ENCODE measurements at places on chromosomes 3 and 15. TPM values are rescaled to one million over a fixed set of nuclear protein-coding genes. Genes with fewer than 3 reads are reported as not detected.

JAGN1 gene
- total RNA-seq: 35.5 TPM

NUSAP1 gene
- 174 TPM for total RNA-seq

GRCh38 chr3:1093217-1093616, 393 bp downstream of the CNTN6 start:
- H3K4me1 ChIP-seq: no peaks in the 10 kb centered on the region
- H3K4me3 ChIP-seq: no peak overlapping the region
- no peak overlapping the region for H3K27ac ChIP-seq
- no peak for DNase-seq
- no peaks in the 10 kb centered on the region for H3K27me3 ChIP-seq
- H3K36me3 ChIP-seq: no peaks in the 10 kb centered on the region

DNA sequence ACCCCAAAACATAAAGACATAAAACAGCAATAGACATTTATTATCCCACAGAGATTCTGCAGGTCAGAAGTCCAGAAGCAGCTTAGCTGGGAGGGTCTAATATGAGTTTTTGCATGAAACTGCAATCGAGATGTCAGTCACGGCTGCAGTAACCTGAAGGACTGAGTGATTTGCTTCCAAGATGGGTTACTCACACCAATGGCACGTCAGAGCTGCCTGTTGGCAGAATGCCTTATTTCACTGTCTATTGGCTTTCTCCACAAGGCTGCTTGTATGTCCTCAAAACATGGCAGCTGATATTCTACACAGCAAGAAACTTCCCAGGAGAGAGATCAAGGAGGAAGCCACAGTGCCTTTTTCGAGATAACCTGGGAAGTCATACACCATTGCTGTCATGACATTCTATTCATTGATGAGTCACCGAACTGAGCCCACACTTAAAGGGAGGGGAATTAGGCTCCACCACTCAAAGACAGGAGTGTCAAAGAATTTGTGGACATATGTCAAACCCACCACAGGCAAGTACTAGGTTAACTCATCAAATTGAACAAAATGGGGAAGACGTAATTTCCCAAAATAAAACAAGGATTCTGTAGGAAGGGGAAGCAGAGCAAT, 122.2 kb downstream of the SYNPR start:
- no peak overlapping the region for H3K4me3 ChIP-seq
- no peak overlapping the region for H3K27ac ChIP-seq
- DNase-seq: no peak
- H3K27me3 ChIP-seq: no peaks in the 10 kb centered on the region
- no peaks in the 10 kb centered on the region for H3K36me3 ChIP-seq

- H3K4me3 ChIP-seq: 0 out of 2 replicates have a peak overlapping the region, but pooled peaks have one; percentile 31
- H3K27ac ChIP-seq: peak overlapping the region; percentile 24
- DNase-seq: no peak
- H3K36me3 ChIP-seq: no peaks in the 10 kb centered on the region
- peaks cover 15% of the 10 kb centered on the region for H3K4me1 ChIP-seq
These were observed 2.9 kb upstream of the FYTTD1 start for GRCh38 chr3:197746801-197747237.

- H3K36me3 ChIP-seq: no peaks in the 10 kb centered on the region
- H3K27me3 ChIP-seq: no peaks in the 10 kb centered on the region
- H3K4me3 ChIP-seq: no peak overlapping the region
- H3K27ac ChIP-seq: no peak overlapping the region
- DNase-seq: no peak
- H3K4me1 ChIP-seq: no peaks in the 10 kb centered on the region
These were observed 202.0 kb downstream of the ADAMTSL3 start for GRCh38 chr15:83855956-83856355.

GRCh38 chr15:33913459-33913858, 54.8 kb upstream of the CHRM5 start:
- no peak for DNase-seq
- no peak overlapping the region for H3K27ac ChIP-seq
- peaks cover 9% of the 10 kb centered on the region for H3K4me1 ChIP-seq

GRCh38 chr3:11095932-11096265, 58.4 kb upstream of the HRH1 start:
- no peaks in the 10 kb centered on the region for H3K27me3 ChIP-seq
- H3K27ac ChIP-seq: no peak overlapping the region
- no peaks in the 10 kb centered on the region for H3K4me1 ChIP-seq
- H3K36me3 ChIP-seq: no peaks in the 10 kb centered on the region

DNA sequence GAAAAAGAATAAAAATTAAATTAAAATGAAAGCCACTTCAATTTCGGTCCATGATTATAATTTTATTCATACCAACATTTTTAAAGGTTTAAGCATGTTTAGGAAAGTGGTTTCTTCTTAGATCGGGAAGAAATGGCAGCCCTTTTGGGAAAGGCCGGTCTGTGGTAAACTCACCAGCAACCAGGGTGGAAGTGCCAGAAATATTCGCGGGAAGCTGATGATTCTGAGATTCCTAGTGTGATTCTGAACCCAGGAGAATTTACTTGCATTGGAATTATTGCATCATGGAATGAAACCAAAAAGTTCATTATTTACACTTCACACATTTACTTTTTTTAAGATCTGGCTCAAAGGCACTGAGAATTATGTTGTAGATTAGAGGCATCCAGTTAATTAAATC, 97.2 kb upstream of the CCNL1 start:
- H3K36me3 ChIP-seq: no peaks in the 10 kb centered on the region
- H3K4me3 ChIP-seq: no peak overlapping the region
- H3K4me1 ChIP-seq: no peaks in the 10 kb centered on the region
- DNase-seq: no peak
- no peaks in the 10 kb centered on the region for H3K27me3 ChIP-seq
- H3K27ac ChIP-seq: no peak overlapping the region

PLIN1 gene
- total RNA-seq: 0.08 TPM

DPPA4 gene
- total RNA-seq: 0.40 TPM

TMEM40 gene
- not detected for total RNA-seq

DNA sequence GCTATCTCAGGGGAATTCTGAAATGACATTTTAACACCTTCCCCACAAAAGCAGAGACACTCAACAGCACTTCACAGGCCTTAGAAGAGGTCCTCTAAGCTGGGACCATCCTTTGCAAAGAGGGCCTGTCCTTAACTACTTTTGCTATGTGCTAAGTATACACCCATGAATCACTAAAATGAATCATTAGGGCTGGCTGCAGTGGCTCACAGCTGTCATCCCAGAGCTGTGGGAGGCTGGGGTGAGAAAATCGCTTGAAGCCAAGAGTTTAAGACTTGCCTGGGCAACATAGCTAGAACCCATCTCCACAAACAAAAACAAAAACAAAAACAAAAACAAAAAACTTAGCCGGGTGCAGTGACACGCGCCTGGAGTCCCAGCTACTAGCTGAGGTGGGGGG, 53.9 kb upstream of the MELTF start:
- DNase-seq: no peak
- H3K27me3 ChIP-seq: no peaks in the 10 kb centered on the region
- peaks cover 5% of the 10 kb centered on the region for H3K36me3 ChIP-seq

ABI3BP gene
- total RNA-seq: 0.10 TPM

PARP6 gene
- 38.3 TPM for total RNA-seq

SENP8 gene
- 2.4 TPM for total RNA-seq

DNA sequence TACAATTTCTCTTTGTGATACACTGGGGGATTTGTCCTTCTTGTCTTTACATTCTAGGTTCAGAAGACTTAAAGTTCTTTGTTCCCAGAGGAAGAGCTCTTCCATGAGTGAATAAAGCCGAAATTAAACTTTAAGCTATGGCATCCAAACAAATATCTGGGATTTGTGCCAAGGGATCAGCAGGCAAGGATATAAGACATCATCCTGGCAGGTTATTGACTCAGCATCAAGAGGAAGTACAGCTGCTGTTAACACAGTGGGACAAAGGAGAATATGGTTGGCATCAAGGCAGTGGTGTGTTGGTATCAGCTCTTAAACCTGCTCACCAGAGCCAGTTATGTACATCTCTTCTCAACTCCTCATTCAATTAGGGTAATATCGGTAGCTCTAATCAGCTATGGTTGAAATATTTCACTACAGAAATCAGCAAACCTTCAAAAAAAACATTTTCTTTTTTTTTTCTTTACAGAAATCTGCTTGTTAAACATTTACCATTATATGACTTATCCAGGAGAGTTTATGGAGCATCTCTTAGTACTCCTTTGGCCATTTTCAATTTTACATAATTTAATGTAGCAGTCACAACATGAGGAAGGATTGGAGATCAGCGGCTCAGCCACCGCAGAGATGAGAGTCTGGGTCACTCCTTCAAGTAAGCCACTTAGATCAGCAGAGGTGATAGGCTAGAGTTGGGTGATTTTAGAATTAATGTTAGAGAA, 1198.6 kb upstream of the EPHA6 start:
- no peaks in the 10 kb centered on the region for H3K4me1 ChIP-seq
- H3K36me3 ChIP-seq: no peaks in the 10 kb centered on the region
- H3K27ac ChIP-seq: no peak overlapping the region

DNA sequence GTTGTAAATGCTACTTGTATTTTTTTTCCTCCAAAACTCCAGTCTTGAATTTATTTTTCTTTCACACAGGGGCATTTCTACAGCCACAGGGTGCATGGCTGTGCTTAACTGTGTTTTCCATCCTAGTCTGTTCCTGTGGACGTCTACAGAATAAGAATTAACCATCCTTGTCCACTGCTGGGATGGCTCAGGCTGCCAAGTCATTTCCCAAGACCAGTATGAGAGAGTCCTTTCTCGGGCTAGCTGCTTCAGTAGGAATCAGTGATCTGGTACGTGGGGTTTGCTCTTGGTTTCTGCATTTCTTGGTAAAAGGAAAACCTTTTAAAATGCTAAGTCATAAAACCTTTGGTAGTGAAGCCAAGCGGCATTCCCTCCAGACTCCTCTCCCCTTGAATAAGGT, 29.8 kb downstream of the CHDH start:
- H3K27me3 ChIP-seq: no peaks in the 10 kb centered on the region
- H3K4me1 ChIP-seq: no peaks in the 10 kb centered on the region
- no peak overlapping the region for H3K27ac ChIP-seq
- no peak for DNase-seq
- peaks cover 4% of the 10 kb centered on the region for H3K36me3 ChIP-seq

LEO1 gene
- 23.6 TPM for total RNA-seq

SH2D7 gene
- 0.08 TPM for total RNA-seq

RFC4 gene
- total RNA-seq: 69.2 TPM

PLCB2 gene
- total RNA-seq: 33.8 TPM

ZNF80 gene
- total RNA-seq: not detected

DNA sequence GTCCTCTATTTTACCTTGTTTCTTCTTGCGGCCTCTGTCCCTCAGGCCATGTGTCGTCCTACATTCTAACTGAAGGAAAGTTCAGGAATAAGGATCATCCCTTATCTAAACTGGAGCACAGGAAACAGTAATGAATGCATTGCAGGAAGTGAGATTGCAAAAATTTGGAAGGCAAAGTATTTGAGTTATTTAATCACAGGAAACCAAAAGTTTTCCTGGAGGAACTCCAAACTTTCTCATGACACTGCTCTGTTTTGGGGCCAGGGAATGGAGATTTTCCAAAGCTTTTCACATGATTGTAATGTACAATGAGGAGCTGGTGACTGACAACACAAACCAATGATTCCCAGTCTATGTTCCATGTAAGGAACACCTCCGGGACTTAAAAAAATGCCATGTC, 57.8 kb upstream of the PLSCR4 start:
- no peaks in the 10 kb centered on the region for H3K36me3 ChIP-seq
- H3K4me3 ChIP-seq: no peak overlapping the region
- DNase-seq: no peak

DNA sequence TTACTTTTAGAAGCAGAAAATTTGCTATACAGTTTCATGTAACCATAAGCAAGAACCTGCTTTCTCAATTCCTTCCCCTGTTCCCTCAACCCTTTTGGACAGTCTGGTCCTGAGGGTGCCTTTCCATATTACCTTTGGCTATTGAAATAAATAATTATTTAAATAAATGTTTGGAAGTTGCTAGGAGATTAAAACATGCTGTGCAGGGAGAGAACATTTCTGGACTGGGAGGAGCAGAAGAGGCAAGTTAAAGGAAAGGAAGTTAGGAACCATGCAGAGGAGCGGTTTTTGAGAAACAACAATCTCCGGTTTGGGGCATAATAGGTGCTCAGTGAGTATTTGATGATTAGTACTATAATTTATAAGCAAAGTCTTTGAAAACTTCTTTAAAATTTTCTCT, 41.8 kb downstream of the ZNF609 start:
- no peak overlapping the region for H3K4me3 ChIP-seq
- DNase-seq: no peak
- H3K27ac ChIP-seq: no peak overlapping the region

SLCO3A1 gene
- total RNA-seq: 1.1 TPM

GRCh38 chr15:95429345-95429744, 901.2 kb upstream of the NR2F2 start:
- H3K27me3 ChIP-seq: no peaks in the 10 kb centered on the region
- H3K4me3 ChIP-seq: no peak overlapping the region
- H3K4me1 ChIP-seq: no peaks in the 10 kb centered on the region
- no peak for DNase-seq
- H3K36me3 ChIP-seq: no peaks in the 10 kb centered on the region

- H3K4me1 ChIP-seq: no peaks in the 10 kb centered on the region
- no peak for DNase-seq
- no peak overlapping the region for H3K4me3 ChIP-seq
These were observed 210.8 kb upstream of the NR2E3 start for GRCh38 chr15:71599418-71600151.

SNX22 gene
- total RNA-seq: 23.2 TPM

DNA sequence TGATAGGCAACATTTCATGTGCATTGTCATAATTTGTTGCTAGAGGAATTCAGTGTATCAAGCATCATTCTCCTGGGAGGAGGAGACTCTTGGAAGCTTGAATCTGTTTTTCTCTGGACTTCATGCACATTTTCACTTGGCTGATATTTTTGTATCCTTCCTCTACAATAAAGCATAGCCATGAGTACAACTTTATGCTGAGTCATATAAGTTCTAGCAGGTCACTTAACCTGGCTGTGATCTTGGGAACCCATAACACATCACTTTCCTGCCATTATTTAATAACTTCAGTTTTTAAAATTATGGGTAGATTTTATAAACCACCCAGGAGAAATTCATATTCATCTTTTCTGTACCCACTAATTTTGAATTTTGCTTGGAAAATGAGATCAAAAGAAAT, 203.0 kb upstream of the CD96 start:
- H3K27ac ChIP-seq: no peak overlapping the region
- H3K4me1 ChIP-seq: no peaks in the 10 kb centered on the region
- no peaks in the 10 kb centered on the region for H3K27me3 ChIP-seq
- no peak overlapping the region for H3K4me3 ChIP-seq

DNAH1 gene
- 5.7 TPM for total RNA-seq

DNA sequence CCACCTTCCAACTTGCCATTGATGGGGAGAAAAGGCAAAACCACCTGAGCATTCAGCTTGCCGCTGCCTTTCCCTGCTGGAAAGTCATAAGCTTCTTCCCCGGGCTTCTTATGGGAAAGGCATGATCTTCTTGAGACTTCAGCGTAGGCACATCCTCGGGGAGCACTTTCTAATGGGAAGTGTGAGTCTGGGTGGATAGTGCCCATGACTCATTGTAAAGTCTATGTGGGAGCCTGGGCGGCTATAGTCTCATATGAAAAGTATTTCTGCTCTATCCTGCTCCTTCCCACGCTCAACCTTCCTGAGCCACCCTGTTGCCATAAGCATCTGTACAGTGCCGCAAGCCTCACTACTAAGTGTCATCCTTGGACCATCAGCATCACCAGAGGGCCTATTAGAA, 309.9 kb upstream of the THBS1 start:
- no peaks in the 10 kb centered on the region for H3K27me3 ChIP-seq
- H3K27ac ChIP-seq: no peak overlapping the region
- no peak for DNase-seq
- no peaks in the 10 kb centered on the region for H3K36me3 ChIP-seq
- peaks cover 3% of the 10 kb centered on the region for H3K4me1 ChIP-seq
- H3K4me3 ChIP-seq: no peak overlapping the region

DPH6 gene
- 16.0 TPM for total RNA-seq

GRCh38 chr15:60762638-60763037, 283.7 kb upstream of the ICE2 start:
- no peaks in the 10 kb centered on the region for H3K27me3 ChIP-seq
- no peak overlapping the region for H3K27ac ChIP-seq
- no peaks in the 10 kb centered on the region for H3K36me3 ChIP-seq

Data from GM12878 (cell line).